AG04449 (cell line): ENCODE measurements at places on chromosomes 5 and 9.

DNA sequence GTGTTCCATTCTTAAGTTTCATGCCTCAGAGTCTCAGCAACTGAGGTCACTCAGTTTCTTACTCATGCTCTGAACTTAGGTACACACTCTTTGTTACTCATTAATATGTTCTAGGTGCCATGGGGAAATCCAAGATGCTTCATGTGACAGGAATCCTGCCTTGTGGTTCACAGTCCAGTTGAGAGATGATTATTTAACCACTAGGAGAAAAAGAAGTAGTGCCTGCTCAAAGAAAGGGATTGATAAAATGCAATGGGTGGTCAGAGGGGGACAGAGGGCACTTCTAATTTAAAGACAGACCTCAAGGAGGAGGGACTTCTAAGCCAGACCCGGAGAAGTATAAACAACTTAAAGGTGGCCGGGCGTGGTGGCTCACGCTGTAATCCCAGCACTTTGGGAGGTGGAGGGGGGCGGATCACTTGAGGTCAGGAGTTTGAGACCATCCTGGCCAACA lies 69.0 kb downstream of the UGCG start:
- DNase-seq, result peak; percentile 95

- DNase-seq, result no peak
Measured at GRCh38 chr5:95533761-95534160, 21.0 kb downstream of the SKIC3 start.

GRCh38 chr9:73995836-73996235 lies 501.3 kb upstream of the RORB start:
- no peak for DNase-seq

GRCh38 chr9:114220061-114220541 lies 64.8 kb downstream of the COL27A1 start:
- DNase-seq, result no peak

- no peak for DNase-seq
Measured at GRCh38 chr9:128372188-128372641, 1.0 kb downstream of the URM1 start.

GRCh38 chr5:36874465-36874864 lies 2.1 kb upstream of the NIPBL start:
- no peak for DNase-seq

GRCh38 chr9:36576866-36577265 lies 4.2 kb downstream of the MELK start:
- no peak for DNase-seq

GRCh38 chr5:163912046-163912445 lies 406.6 kb downstream of the MAT2B start:
- no peak for DNase-seq

- no peak for DNase-seq
Measured at GRCh38 chr5:175321927-175322532, 122.0 kb downstream of the DRD1 start.

- no peak for DNase-seq
Measured at GRCh38 chr9:135671591-135672041, 8.5 kb downstream of the LCN9 start.

DNA sequence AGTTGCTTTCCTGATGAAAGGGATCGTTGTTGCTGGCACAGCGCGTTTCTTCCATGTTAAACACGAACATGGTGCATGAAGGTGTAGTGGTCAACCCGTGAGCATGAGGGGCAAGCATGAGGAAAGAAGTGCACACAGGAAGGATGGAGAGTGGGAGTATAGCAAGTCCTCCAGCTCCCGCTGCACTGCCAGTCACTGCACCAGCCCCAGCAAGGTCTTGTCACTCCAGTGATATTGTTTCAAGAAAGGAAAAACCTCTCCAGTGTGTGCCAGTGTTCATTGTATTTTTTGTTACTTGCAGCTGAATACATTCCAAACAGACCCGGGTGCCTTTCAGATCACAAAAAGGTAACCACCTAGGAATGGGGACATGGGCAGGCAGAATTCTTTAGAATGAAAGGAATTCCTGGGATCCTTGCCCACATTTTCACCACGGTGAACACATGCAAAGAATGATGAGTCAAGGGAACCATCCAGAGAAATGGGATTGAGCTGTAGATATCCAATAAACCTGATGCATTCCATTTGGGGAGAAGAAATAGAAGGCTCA lies 186.3 kb downstream of the AOPEP start:
- no peak for DNase-seq

DNA sequence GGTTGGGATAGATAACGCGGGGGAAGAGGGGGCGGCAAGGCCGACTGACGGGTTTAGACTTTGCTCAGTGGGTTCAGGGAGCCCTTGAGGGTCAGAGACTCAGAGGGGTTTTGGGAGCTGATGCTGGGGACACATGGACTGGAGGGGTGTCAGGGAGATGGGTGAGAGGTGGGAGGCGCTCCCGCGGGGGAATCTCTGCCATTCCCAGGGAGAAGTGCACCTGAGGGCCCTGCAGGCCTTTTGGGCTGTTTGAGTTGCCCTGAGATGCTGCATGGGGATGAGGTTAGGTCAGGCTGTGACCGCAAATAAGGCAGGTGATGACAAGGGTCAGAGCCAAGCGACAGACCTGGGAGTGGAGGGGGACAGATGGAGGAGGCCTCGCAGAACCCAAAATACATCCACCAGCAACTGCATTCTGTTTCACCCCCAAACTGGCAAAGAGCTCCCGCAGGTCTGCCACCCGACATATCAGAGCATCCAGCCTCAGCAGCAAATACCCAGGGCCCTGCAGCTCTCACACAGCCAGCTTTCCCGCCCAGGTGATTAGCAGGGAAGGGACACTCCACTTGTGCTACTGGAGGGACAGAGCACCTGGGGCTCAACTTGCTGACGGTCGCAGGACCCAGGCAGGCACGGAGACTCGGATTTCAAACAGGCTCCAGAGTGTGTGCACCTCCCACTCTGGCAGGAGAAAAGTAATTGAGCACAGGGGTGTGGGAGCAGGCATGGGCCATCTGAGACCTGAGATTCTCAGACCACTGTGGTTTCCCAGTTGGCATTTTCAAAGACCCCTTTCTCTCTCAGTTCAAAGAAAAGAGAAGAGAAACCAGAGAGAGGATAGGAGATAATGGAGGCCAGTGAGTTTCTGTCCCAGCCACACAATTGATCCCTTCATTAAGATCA lies 26.4 kb downstream of the TMOD1 start:
- DNase-seq, result no peak

GRCh38 chr9:33884856-33885701 lies 68.1 kb downstream of the UBE2R2 start:
- no peak for DNase-seq

- DNase-seq, result no peak
Measured at GRCh38 chr9:20398536-20399338, 223.6 kb downstream of the MLLT3 start.

DNA sequence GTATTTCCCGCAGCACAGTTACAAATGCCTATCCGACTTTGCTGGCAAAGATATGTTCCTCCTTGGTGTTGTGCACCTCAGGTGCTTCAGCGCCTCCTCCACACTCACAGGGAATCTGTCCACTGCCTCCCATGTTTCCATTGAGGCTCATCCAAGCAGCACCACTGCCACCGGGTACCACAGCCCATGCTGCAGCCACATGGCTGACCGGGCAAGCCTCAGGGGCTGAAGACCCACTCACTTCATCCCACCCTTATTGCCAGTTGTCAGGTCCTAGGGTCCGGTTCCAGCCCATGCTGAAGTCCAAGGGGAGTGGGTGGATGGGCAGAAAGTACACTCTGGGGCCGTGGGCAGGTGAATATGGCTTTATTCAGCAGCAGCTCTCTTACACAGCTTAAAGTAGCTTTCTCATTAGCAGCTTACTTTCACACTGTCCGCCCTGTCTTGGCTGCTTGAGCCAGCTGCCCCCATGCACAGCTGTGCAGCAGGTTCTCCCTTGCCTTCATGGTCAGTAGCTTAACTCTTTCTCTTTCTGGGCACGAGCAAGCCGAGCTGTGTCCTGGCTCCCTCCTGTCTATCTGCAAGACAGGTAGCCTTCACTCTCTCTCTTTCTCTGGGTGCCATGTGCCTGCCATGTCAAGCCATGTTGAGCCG lies 1052.3 kb downstream of the PTPRD start:
- DNase-seq, result no peak

DNA sequence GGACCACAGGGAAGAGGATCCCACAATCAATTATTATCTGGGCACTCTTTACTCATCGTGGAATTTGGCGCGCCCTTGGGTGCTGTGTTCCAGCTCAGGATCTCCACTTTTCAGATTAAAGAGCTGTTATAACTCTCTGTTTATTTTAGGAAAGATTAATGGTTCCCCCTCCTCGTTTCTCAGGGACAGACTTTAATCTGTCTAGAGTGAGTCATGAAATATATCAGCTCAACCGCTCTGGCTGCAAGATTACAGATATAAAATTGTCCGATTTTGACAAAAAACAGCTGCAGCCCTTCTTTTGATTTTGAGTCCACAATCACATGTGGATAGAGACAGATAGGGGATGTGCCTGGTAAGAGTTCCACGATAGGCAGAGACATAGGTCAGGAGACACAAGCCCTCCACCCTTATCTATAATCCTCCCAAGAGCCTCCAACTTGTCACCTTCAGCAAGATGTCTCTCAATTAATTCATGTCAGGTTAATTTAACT lies 77.6 kb upstream of the ANKRD55 start:
- no peak for DNase-seq

GRCh38 chr9:76414661-76415060 lies 20.4 kb upstream of the RFK start:
- DNase-seq, result no peak

- no peak for DNase-seq
Measured at GRCh38 chr5:179113945-179114641, 53.9 kb downstream of the ZNF354C start.

DNA sequence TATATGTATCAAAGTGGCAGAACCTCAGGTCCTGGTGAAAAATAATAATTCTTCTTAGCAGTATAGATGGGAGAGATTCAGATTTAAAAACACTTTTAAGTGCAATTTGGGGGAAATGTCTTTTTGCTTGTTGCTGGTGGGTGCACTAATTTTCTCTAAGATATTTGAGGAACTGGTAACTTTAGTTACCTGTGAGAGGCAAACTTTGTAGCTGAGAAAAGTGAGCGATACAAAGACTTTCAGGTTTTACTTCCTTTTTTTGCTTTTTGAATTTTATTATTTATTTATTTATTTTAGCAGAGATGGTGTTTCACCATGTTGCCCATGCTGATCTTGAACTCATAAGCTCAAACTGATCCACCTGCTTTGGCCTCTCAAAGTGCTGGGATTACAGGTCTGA lies 303.1 kb upstream of the PTGER4 start:
- DNase-seq, result no peak

GRCh38 chr9:133602277-133602676 lies 6.9 kb downstream of the FAM163B start:
- no peak for DNase-seq

- DNase-seq, result no peak
Measured at GRCh38 chr5:130109152-130109551, 204.9 kb downstream of the CHSY3 start.

DNA sequence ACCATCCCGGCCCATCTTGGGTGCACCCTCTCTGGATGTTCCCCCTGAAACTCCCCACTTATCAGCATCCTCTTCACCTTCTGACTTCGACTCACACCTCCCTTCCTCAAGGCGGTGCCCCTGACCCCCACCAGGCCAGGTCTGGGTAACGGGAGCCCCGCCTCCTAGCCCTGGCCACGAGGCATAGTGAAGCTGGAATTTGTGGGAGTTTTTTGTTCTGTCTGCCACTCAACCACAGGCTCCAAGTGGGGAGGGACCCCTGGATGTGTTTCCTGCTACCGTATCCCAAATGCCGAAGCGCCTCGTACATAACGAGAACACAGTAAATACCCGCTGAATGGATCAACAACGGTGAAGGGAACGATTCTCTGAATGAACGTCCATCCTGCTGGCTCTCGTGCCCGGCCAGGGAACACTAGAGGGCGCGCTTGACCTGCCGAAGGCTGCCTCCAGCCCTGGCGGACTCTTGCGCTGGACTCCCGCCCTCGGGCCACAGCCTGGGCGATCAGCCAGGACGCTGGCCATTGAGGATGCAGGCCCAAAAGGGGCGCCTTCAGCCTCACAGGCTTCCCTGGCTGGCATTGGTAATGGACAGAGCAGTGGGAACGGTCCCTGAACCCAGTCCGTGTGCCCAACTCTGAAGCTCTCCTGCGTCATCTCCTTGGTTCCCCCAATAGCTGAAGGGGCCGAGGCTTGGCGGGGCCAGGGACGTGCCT lies 47.3 kb upstream of the PHYKPL start:
- DNase-seq, result peak; percentile 5

- no peak for DNase-seq
Measured at GRCh38 chr5:72653586-72653985, 146.4 kb upstream of the ZNF366 start.

DNA sequence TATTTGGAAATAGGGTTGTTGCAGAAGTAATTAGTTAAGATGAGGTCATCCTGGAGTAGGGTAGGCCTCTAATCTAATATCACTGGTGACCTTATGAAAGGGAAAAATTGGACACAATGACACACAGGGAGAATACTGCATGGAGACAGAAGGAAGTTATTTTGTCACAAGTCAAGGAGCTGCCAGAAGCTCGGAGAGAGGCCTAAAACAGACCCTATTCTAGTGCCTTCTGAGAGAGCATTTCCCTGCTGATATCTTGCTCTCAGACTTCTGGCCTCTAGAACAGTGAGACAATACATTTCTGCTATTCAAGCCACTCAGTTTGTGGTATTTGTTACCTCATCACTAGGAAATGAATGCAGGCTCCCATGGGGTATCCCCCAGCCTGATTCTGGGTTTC lies 332.9 kb downstream of the CSNK1G3 start:
- no peak for DNase-seq

GRCh38 chr5:17896605-17897004 lies 262.3 kb downstream of the TAF11L14 start:
- DNase-seq, result peak; percentile 16

- no peak for DNase-seq
Measured at GRCh38 chr5:68653471-68653870, 437.9 kb downstream of the PIK3R1 start.

DNA sequence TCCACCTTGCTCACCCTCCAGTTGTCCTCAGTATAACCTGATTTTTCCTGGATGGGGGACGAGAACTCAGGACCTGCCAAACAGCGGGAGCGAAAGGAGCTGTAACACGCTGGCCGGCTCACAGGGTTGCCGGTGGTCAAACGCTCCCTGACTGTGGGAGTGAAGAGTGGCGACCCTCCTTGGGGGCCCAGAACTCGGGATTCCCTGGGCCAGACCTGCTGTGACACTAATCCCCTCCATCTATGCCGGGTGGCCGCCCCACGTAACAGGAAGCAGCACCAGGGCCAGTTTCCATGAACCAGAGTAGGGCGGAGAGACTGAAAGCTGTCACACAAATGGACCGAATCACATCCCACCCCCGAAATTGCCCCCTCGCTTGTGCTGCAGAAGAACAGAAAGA lies 1809.2 kb upstream of the ACO1 start:
- no peak for DNase-seq

DNA sequence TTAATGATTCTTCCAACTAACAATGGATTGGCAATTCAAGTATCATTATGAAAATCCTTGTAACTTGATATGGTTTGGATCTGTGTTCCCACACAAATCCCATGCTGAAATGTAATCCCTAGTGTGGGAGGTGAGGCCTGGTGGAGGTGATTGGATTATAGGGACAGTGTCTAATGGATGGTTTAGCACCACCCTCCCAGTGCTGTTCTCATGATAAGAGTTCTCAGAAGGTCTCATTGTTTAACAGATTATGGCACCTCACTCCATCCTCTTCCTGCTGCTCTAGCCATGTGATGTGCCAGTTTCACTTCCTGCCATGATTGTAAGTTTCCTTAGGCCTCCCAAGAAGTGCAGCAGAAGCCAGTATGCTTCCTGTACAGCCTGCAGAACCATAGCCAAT lies 1116.2 kb upstream of the EDIL3 start:
- no peak for DNase-seq

GRCh38 chr5:163460562-163461171 lies at the start of gene HMMR:
HMMR (plus strand) TSS chr5:163460632; CDS start chr5:163460693, 61 bp downstream.
- DNase-seq, result no peak

GRCh38 chr5:6236858-6237481 lies 141.4 kb downstream of the MED10 start:
- DNase-seq, result no peak
